GDM1 (cell line): ENCODE measurements at places on chromosomes 4 and X.

GRCh38 chr4:75723163-75724065 is 963 bp upstream of the USO1 start:
- DNase-seq: no peak

DNA sequence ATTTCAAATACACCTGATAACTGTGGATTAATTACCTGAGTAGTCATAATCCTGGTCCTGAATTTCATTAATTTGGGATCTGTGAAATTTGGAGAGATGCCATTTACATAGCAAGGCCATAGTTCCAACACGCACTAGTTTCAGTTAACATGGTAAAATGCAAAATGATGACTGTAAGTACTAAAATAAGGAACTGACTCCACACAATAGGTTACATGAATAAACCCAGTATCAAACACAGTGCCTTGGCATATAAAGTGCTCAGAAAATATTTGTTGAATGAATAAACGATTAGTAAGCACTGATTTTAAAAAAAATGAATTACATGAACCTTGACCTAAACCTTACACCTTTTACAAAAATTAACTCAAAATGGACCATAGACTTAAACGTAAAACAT is 9.0 kb downstream of the FBXO8 start:
- DNase-seq: no peak

- DNase-seq: no peak
Observed at GRCh38 chr4:172245516-172245915, 432.3 kb downstream of the GALNTL6 start.

- peak; percentile 32 for DNase-seq
Observed at GRCh38 chr4:74444891-74445642, at the start of gene AREG. AREG (plus strand) TSS chr4:74445136; CDS start chr4:74445346, 210 bp downstream.

DNA sequence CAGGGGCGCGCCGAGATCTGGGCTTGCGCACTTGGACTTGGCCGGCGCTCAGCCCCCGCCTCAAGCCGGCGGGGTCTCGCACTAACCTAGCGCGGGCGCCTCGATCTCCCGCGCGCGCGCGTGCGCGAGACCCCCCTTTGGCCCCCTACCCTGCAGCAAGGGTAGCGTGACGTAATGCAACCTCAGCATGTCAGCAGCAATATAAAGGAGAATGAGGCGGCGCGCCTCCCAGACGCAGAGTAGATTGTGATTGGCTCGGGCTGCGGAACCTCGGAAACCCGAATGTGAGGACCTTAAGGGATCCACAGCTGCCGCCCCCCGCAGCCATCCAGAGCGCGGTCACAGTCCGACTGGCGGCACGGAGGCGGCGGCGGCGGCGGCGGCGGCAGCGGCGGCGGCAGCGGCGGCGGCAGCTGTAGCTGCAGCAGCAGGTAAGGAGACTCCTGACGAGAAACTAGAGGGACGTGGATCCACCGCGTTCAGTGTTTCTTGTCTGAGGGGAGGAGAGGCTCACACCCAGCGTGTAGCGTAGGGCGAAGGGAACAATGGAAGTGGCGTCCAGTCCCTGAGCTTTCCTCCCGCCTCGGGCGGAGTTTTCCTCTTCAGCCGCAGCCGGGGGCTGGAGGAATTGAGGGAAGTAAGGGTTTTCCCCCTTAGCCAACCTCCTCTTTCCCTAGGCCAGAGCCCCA is at the start of the genes SATL1 and ZNF711:
TSS of gene SATL1 (minus strand) at position 19 of the 689 bp plus-strand sequence. CDS start 134,811 bp downstream, outside the sequence.
TSS of gene ZNF711 (plus strand) at position 231 of the 689 bp plus-strand sequence. CDS start 3,582 bp downstream, outside the sequence.
- DNase-seq: peak; percentile 72

GRCh38 chr4:145182222-145182621 is 1.8 kb upstream of the OTUD4 start:
- no peak for DNase-seq

- DNase-seq: no peak
Observed at GRCh38 chrX:44828008-44828605, 15.7 kb upstream of the DUSP21 start.

- no peak for DNase-seq
Observed at GRCh38 chr4:2047031-2047660, 12.0 kb upstream of the NAT8L start.

GRCh38 chrX:7574325-7574724 is 268.6 kb upstream of the VCX start:
- DNase-seq: no peak

DNA sequence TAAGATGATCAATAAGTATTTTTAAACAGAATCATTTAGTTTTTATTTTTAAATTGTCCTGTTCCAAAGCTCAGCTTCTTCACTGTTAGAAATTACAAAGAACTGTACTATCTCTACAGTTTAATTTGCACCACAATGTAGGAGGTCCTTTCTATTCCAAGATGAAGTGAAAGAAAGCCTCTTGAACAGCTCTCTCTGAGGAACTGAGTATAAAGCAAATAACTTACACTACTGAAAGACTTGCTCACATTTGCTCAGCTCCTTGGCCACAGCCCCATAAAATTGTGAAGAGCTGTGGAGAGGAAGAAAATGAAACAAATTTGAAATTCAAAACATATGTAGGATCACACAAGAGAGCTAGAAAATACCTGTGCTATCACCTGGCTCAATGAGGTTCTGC is 68.6 kb downstream of the ENPEP start:
- no peak for DNase-seq

DNA sequence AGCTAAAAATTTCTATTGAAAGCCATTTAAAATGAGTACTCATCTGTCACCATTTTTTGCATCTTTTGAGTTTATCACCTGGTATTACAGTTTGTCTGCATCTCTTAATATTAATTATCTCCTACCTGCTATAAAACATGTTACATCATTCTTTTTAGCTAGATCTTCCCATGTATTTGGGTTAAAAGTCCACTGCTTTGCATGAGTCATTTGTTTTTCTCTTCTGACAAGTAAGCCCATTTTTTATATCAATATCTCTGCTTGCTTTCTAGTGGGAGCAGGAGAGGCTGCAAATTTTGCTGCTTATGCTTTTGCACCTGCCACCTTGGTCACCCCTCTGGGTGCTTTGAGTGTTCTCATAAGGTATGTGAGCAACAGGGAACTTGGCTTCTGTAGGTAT is 16.1 kb downstream of the NIPAL1 start:
- DNase-seq: no peak

GRCh38 chr4:22237846-22238494 is 277.9 kb downstream of the ADGRA3 start:
- DNase-seq: no peak

- no peak for DNase-seq
Observed at GRCh38 chr4:67918428-67918827, 34.6 kb upstream of the TMPRSS11D start.

DNA sequence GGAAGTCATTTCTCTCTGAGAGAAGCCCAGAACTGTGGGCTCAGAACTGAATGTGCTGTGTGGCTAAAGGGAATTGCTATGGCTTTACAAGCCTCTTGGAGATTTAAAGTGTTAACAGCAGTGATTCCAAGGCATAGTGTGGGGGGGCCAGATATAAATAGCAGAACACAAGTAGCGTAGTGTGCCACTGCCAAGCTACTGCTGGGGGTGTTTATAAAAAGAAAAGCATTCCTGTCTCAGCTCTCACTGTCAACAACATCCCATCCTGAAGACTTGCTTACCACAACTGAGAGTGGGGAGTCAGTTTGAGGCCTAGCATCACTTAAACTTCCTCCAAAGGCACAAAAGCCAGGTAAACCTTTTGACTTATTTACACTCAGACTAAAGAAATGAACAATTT is at the start of gene ART3:
TSS of gene ART3 (plus strand) at position 242 of the 400 bp plus-strand sequence. CDS start 1,181 bp downstream, outside the sequence.
- DNase-seq: no peak

- DNase-seq: no peak
Observed at GRCh38 chr4:158930639-158930972, 161.8 kb downstream of the FNIP2 start.

DNA sequence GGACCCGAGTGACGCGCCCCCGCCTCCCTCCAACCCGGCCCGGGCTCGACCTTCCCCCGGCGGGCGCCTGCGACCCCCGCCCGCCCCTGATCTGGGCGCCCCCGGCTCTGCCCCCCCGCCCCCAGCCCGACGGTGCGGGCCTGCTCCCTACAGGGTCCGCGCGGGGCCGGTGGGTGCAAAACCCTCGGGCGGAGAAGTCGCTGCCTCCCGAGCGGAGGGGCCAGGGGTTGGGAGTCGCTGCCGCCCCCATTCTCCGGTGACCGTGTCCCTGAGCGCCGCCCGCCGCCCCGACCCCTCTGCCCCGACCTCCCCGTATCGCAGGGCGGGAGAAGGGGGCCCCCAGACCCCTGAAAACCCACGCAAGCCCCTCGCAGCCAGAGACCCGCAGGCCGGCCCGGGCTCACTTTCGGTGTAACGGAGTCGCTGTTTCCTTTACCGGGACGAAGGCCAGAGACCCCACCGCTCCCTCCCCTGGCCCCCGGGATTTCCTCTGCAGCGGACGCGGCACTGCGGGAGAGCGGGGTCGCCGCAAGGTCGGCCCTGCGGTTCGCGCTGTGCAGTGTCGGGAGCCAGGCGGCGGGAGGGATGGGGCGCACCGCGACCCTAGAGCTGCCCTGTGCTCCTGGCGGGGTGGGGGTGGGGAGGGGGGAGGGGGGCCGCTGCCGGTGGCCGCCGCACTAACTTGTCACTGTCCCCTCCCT is 729 bp upstream of the CPLX1 start:
- DNase-seq: no peak

DNA sequence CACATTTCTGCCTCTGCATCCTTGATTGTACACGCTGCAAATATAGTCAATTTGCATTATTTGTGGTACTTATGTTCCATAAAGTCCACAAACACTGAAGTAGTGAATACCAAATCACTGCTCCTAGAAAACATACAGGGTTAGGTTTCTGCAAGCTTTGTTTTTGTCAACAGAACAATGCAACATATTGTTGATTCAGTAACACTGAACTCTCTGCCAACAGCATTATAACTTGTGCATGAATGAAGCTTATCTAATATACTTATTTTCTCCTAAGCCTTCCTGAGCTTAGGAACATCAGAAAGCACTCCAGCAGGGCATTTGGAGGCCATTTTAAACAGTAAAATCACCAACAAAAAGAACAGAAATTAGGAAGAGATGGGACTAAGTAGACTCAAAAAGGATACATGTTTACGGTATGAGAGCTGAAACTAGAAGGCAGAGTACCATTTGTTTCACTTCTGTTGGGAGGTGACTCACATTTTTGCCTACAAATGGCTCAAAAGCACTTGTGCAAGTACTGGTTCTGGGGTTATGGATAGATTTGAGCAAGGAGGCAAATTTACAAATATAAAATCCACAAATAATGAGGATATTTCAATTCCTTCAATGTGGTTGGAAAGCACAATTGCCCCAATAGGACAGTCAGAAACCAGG is 14.1 kb downstream of the COX18 start:
- DNase-seq: no peak

- no peak for DNase-seq
Observed at GRCh38 chrX:149272690-149273463, 232.2 kb downstream of the IDS start.

GRCh38 chr4:22504447-22504846 is 11.4 kb downstream of the ADGRA3 start:
- DNase-seq: no peak

DNA sequence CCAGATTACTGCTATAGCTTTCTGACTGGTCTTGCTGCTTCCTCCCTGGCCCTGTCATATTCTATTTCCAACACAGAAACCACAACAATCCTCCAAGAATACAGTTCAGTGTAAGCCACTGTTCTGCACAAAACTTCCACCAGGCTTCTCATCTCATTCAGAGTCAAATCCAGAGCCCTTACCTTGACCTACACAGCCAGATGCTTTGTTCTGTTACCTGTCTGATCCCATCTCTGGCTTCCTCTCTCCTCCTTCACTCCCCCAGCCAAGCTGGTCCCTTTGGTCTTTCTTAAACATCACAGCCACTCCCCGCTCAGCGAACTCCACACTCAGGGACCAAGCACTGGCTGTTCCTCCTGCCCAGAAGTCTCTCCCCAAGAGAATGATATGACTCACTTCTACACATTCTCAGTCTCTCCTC is 84.8 kb upstream of the BMP2K start:
- DNase-seq: peak; percentile 45
